Skin of body (tissue), 3 donors: ENCODE measurements at places on chromosomes 3 and 15.

GRCh38 chr15:68801572-68802148 lies 19.0 kb downstream of the ANP32A start:
- no peak for DNase-seq

DNA sequence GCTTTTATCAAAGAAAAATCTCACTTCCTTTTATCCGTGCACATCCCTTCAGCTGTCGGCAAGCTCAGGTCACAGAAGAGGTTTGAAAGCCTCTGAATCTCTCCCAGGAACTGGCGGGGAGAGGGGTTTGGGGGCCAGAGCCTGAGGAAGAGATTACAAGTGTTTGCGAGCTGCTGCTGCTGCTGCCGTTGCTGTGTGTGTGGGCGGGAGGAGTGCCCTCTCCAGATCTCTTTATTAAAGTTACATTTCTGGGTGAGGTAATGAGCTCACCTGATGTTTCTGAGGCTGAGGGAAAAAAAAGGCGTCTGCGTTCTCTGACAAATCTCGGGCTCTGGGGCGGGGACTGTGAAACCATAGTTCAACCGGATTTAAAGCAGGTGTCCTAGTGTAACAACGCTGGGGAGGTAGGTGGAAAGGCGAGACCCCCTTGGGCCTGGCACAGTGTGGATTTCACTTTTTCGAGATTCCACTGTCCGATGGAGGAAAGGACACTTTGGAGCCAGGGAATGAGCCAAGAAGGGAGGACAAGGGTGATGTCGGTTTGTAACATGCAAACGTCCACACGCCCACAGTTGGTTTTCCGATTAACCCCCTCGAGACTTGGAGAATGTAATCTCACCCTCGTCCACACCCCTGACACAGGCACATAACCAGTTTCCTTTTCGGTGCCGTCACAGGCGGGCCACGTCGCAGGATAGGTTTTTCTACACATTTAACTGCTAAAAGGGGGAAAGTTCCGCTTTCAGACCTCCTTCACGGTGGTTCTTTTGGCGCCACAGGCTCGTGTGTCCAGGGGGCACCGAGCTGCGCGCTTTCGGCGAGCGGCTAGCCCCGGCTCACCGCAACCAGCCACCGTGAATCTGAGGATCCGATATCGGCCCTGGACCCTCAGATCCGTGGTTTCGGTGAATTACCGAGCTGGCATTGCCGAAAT lies 2.1 kb downstream of the ALCAM start:
- peak; percentile 30 for DNase-seq

- DNase-seq: peak; percentile 68
These were observed 243.5 kb upstream of the SEMA6D start for GRCh38 chr15:47473832-47474231.

GRCh38 chr15:73905225-73905827 lies 20.9 kb upstream of the LOXL1 start:
- DNase-seq: no peak

DNA sequence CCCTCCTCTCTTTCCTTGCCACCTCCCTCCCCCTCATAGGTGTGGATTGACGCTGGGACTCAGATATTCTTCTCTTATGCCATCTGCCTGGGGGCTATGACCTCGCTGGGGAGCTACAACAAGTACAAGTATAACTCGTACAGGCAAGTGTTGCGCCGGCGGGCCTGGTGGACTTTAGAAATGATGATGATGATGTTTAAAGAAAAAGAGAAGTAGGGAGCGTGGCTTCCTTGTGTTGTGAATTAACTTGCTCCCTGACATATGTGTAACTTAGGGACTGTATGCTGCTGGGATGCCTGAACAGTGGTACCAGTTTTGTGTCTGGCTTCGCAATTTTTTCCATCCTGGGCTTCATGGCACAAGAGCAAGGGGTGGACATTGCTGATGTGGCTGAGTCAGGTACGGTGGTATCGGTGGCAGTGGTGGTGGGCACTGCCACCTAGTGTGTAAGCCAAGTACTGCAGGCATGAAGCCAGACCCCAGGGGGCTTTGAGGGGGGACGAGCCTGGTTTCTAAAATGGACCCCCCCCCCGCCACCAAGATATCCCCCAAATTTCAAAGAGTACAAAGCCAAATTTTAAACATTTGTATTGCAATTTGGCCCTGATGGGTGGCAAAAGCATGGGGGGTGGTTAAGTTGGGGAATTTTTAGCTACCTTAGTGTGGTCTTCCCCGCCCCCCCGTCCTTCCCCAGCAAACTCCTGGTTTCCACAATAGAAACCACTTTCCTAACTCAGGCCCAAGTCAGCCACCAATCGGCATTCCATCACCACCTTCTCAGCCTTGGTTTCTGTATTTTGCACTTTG lies 65.6 kb downstream of the SLC6A6 start:
- peak; percentile 7 for DNase-seq

DNA sequence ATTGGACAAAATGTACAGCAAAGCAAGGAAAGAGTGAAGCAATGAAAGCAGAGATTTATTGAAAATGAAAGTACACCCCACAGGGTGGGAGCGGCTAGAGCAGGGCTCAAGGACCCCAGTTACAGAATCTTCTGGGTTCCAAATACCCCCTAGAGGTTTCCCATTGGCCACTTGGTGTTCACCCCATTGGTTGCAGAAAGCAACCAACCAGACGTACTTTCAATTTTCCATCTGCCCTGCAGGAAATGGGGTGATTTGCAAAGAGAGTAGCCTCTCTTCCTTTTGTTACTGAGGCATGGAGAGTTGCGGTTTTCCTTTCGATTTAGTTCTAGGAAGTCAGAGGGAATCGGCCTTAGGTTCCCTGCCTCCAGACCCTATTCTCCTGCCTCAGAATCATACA lies 2.4 kb downstream of the PML start:
- peak; percentile 13 for DNase-seq

DNA sequence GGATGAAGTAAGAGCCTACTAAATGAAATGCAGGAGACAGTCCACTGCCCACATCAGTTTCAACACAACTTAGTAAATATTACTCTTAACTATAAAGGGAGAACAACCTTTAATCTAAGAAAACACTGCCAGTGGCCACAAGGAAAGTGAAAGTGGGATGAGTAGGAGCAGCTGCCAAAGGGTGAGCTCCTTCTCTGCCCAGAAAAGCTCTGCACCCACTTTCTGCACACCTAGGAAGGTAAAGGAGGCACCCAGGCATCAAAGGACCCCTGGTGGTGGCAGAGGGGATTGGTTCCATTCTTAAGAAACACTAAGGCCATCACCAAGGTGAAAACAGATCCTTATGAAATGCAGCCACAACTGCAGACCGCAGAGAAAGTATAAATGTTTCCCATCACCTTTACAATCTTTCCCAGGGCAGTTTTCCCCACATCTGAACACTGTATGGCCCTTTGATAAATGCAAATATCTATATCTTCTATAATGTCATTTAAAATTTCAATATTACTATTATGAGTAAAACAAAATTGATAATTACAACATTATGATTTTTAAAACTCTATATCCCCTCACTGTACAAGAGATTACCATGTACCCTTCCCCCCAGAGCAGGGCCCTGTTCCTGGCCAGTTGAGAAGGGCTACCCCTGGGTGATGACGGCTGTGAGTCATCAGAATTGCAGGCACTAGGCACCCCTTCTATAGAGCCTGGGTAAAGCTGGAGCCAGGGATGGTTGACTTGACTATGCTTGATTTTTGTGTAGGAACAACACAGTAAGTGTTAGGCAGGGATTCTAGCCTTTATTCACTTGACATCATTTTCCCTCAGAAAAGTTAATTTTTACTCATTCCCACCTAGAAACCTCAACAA lies 92.0 kb downstream of the SNRK start:
- no peak for DNase-seq

DNA sequence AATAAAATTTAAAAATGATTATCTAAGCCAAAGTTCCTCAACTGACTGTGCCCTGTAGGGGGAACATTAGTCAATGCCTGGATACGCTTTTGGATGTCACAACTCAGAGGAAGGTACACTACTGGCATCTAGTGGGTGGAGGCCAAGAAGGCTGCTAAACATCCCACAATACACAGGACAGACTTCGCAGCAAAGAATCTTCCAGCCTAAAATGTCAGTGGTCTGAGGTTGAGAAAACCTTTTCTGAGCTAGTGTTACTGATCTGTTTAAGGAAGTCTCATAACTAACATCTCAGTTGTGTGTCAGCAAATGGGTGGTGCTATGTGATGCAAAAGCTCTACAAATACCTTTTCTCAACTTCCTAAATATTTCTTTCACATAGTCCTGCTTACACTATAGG lies 20.9 kb upstream of the LDHAL6B start:
- no peak for DNase-seq

DNA sequence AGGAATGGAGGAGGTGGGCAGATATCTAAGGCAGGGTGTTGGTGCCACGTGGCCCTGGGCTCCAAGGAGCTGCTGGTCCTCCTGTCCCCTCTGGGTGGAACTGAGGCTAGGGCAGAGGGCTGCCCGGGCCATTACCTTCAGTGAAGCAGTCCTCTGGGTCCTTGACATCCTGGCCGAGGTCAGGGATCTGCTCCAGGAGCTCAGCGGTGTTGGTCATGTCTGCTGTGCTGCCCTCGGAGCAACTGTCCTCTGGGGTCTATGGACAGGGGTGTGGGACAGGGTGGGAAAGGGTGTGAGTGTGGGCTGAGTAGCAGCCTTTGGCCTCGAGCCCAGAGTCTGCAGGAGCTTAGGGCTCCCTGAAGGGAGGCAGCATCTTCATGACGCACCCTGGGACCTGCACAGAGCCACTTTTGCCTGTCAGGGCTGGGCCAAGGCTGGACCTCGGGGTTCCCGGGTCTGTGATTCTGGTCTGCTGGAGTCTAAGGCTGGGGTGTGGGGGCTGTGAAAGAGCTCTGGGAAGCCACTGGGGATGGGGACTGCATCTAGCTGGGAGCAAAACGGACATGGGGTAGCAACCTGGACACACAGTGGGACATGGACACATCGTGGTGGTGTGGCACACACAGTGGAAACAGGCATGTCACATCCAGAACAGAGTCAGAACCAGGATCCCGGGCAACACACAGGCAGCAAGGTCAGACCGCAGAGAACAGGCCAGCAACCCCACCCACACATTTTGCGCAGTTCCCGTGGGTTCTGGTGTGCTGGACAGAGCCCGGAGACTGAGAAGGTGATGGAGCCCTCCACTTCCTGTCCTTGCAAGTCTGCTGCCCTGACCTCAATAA lies 72.7 kb downstream of the SCN5A start:
- no peak for DNase-seq

DNA sequence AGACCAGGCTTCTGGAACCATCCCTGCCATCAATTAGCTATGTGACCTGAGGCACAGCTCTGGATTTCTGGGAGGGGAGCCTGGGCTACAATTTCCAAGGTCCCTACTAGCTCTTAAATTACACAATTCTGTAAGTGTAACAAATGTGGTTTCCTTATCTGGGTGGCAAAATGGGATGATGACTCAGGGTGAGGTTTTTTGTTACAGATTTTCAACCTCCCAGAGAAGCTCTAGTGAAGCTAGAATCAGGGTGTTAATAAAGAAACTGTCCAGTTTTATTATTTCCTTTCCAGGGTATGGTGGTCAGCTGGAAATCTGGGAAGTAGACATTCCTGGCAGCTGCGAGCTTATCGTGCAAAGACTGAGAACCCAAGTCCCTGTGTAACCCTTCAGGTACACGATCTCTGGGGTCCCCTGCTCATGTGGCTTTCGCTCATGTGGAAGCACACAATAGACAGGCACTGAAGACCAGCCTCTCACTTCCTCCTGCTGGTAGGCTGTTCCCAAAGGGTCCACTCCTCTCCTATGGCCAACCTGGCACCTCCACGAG lies 7.3 kb downstream of the RAB27A start:
- no peak for DNase-seq

DNA sequence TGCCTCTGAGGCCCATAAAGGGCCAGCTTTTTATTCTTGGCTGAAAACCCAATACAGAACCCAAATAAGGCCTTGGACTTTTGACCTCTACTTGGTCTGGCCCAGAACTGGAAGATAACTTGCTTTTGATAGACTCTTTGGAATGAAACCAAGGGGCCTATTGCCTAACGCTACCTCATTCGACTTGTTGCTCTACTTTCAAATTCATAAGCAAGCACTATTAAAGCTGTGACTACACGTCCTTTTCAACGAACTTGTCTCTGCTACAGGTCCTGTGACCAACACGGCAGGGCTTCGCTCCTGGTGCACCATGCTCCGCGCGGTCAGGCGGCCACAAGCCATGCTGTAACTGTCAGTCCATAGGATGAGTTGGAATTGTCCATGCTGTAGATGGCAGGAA lies 385.4 kb downstream of the MFSD1 start:
- no peak for DNase-seq

GRCh38 chr3:11322931-11323330 lies 50.7 kb downstream of the ATG7 start:
- no peak for DNase-seq

DNA sequence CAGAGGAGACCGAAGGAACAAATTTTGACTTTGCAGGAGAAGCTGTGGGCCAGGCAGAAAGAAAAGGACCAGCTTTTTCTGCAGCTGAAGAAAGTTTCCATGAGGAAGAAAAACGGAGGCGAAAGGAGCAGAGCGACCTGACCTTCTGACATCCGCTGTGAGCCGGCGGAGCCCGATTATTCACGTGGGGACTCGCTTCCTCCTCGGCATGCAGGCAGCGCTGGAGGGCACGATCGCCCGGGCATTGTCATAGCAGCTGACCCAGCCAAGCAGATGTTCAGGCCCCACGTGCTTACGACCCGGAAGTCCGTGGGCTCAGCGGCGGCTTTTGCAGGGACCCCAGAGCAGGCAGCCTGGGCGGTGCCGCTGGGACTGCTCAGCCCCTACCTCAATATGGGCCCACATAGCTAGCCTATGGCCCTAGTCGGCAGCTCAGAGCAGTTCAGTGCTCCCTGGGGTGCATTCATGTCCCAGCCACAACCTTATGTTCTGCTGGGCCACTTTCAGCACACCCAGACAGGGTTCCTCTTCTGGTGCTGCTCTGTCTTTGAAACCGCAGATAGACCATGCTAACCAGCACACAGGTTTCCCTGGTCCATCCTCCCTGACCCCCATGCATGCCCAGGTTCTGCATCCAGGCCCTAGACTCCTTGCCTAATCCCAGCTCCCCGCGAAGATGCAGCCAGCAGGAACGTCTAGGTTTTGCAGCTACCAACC lies 10.5 kb upstream of the EIF4A2 start:
- peak; percentile 14 for DNase-seq

DNA sequence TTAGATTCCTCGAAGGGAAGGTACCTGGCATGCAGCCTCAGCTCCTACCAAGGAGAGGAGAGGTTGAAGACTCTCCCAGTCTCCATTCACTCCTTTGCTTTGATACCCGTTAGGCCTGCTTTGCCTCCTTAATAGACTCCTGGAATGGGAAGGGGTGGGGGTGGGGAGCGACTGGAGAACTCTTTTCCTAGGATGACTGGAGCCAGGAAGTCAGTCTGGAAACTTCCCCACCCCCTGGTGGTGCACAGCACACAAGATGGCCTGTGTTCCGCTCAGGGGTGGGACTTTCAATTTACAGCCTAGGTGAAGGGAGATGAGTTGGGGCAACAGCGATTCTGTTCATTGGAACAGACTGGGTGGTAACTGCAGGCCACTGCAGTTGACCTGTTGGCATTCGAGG lies 21.4 kb upstream of the CELF6 start:
- DNase-seq: no peak
